ENCODE measurements at places on chromosomes 6 and 20.

- no peak for DNase-seq
Measured at GRCh38 chr6:166307082-166308032, 835 bp downstream of the PRR18 start.

- no peak for DNase-seq
Measured at GRCh38 chr6:21613809-21614208, 20.3 kb downstream of the SOX4 start.

DNA sequence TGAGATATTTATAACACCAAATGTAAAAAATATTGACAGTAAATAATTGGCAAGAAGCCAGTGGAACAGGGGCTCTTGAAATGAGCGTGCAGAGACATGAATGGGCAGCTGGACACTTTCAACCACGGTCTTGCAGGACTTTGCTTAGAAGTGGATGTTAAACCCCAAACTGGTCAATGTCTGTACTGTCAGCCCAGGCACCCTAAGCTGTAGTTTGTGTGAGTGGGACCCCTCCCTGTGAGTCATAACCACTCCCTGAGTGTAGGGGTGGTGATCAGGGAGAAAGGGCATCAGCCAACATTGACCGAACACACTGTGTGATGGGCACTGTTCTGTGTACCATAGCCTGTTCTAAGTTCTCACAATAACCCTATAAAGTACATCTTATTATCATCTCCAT, 108.6 kb downstream of the FIG4 start:
- no peak for DNase-seq

GRCh38 chr6:37007340-37008043, 2.0 kb downstream of the FGD2 start:
- DNase-seq: no peak

DNA sequence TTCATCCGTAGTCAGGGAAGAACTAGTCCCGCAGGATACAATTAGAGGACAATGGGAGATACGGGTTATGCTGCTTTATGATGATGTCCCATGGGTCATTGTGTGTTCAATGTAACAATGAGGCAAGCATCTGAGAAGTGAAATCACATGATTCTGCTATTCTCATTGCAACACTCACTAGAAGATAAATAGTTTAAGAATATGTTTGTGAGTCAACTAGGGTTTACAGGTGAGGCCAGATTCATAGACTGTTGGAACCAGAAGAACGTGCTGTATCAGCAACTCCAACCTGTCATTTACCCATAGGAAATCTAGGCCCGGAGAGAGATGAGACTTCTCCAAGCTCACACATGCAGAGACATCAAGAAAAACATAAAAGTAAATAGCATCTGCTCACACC, 80.8 kb downstream of the SCML4 start:
- DNase-seq: no peak

DNA sequence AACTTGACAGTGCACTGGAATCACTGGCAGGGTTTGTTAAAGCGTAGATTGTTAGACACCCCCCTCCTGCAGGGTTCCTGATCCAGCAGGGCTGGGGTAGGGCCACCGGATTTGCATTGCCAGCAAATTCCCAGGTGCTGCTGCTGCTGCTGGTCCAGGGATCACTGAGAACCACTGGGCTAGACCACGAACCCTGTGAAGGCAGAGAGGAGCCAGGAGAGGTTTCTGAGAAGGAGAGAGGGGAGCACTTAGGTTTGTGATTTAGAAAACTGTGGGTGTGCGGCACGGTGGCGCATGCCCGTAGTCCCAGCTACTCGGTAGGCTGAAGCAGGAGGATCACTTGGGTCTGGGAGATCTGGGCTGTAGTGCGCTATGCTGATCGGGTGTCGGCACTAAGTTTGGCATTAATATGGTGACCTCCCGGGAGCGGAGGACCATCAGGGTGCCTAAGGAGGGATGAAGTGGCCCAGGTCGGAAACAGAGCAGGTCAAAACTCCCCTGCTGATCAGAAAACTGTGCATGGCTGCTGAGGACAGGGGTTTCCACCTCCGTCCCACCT, 53.6 kb upstream of the FAM83D start:
- no peak for DNase-seq

GRCh38 chr20:48921883-48922820, 641 bp downstream of the ARFGEF2 start:
- no peak for DNase-seq

- DNase-seq: no peak
Measured at GRCh38 chr20:37871751-37872150, 31.2 kb upstream of the VSTM2L start.

GRCh38 chr6:33213989-33214335, 5.7 kb downstream of the RING1 start:
- DNase-seq: no peak

DNA sequence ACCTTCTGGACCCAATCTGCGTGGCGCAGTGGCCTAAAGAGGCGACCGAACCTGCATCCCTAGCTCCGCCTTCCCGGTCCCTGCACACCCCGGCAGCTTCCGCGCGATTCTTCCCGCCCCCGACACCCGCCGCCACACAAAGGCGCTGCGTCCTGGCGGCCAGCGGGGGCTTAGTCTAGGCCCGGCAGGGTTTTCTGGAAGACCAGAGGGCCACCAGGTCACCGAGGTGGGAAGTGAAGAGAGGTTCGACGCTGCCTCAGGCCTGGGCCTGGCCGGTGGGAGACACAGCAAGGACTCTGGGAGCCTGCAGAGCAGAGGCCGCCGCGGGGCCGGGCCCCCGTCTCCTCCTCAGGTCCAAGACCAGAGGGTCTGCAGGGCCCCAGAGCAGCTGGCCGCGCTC, 154.9 kb downstream of the OR2B2 start:
- no peak for DNase-seq

- no peak for DNase-seq
Measured at GRCh38 chr20:34110745-34111641, 1.1 kb downstream of the EIF2S2 start.

- DNase-seq: no peak
Measured at GRCh38 chr6:82584856-82585255, 221.2 kb downstream of the TPBG start.

DNA sequence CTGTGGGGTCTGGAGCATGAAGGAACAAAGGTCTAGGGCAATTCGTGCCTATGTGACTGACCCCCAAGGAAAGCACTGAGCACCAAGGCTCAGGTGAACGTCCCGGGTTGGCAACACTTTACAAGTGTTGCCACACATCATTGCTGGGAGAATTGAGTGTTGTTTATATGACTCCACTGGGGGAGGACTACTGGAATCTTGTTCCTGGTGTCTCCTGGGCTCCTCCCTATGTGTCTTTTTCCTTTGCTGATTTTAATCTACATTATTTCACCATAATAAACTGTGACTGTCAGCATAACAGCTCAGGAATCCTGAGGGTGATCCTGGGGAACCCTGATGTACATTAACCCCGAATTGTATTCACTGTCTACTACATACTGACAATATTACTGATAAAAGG, 207.7 kb upstream of the BMP2 start:
- no peak for DNase-seq

- DNase-seq: no peak
Measured at GRCh38 chr6:108914235-108915022, 66.2 kb downstream of the ARMC2 start.

Measured in HFF-Myc (cell line).